Caco-2 (cell line): ENCODE measurements at places on chromosomes 7 and 10. TPM values are rescaled to one million over a fixed set of nuclear protein-coding genes. Genes with fewer than 3 reads are reported as not detected.

- DNase-seq, result no peak
Observed at GRCh38 chr7:53638517-53638916, 603.1 kb downstream of the POM121L12 start.

- DNase-seq, result no peak
Observed at GRCh38 chr10:20622531-20623211, 274.4 kb downstream of the NEBL start.

GRCh38 chr7:138980563-138981291 lies 462 bp downstream of the KIAA1549 start:
- no peak for DNase-seq

- DNase-seq, result peak; percentile 33
Observed at GRCh38 chr10:103854265-103854685, 1.1 kb downstream of the SH3PXD2A start.

GRCh38 chr7:4838626-4839334 lies 23.1 kb downstream of the PAPOLB start:
- no peak for DNase-seq

DNA sequence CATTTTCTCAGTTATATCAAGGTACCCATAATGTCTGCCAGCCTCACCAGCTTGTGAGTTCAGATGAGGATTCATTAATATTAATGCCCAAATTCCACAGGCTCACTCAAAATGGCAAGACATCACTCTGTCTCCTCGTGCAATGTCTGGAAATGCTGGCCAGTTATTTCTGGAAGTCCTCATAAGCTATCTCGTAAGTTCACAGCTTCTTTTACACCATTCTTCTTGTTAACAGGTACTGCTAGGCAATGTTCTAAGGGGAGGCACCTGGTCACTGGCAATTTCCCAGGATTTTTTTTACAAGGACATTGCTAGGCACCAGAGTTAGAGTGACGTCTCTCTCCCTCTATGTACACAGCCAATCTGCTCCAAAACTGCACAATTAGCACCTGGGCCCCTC lies 80.2 kb upstream of the SEMA3C start:
- DNase-seq, result no peak

- DNase-seq, result peak; percentile 74
Observed at GRCh38 chr10:126904818-126905701, at the start of gene DOCK1. DOCK1 (plus strand) TSS chr10:126905428; CDS start chr10:126905518, 90 bp downstream.

DNA sequence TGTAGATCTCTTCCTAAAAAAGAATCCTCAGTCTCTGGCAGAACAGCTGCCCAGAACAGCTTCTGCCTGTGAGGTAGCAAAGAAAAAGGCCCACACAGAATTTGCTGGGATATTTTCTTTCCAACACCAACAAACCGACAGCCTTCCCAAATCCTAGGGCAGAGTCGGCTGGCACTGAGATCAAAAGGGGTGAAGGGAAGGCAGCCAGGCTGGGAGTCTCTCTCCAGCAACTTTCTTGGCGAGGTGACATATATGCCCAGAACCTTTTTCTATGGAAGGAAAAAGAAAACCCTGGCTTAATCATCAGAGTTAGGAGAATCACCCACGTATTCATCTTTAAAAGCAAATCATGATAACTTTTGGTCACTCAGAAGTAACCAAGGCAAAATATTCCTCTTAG lies 279.6 kb downstream of the DNAJB6 start:
- DNase-seq, result no peak

DNA sequence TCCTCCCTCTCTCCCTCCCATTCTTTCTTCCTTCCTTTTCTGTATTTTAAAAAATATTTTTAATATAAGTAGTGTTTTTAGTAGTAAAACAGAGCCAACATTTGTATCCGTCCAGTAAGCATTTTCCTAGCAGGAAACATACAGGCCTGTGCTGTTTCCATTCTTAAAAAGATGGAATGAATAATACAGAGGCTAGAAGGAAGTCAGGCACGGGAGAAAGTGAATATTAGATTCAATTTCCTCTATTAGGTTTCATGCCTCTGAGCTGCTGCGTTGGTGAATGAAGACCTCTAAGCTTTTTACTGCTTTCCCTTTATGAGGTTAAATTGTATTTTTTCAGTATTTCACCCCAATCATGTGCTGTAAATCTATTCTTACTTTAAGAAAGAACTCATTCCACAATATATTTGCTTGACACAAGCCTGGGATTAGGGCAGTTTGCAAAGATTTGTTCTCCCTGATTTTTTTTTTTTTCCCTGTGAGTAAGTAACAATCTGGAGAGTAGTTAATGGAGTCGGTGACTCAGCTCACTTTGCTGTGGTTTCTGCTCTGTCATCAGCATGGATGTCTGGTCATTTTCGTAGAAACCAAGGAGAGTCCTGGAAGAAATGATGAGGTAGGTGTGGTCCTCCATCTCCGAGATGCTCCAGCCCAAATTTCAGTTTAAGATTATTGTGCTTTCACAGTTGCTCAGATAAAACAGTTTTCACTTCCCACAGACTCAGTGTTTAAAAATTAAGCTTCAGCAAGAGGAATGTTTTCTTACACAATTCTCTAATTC lies 76.1 kb upstream of the PITRM1 start:
- DNase-seq, result no peak

DNA sequence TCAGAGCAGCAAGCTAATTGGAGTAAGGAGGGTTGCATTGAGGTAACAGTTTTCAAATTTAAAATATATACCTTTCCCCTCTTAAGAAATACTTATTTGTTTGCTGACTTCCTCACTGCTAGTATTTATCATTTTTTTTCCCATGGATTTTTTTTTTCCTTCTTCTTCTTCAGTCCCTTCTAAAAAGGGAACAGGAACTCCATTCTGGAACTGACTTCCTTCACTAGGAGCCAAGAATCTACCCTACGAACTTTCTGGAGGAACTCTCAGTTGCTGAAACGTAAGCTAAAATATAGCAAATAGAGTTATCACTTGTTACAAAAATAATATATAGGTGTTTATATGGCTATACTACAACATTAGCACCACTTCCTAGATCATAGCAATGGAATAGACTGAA lies 95.4 kb downstream of the HGF start:
- DNase-seq, result no peak

- DNase-seq, result no peak
Observed at GRCh38 chr10:124523901-124524300, 62.3 kb downstream of the LHPP start.

TBL2 gene
- total RNA-seq, result 74.8 and 76.8 TPM in 2 replicates

KDM7A gene
- 3.6 and 5.1 TPM in 2 replicates for total RNA-seq

GIMAP6 gene
- not detected in 2 replicates for total RNA-seq

TFEC gene
- 38.3 and 45.1 TPM in 2 replicates for total RNA-seq

ZNF398 gene
- 13.0 and 13.4 TPM in 2 replicates for total RNA-seq

GNGT1 gene
- total RNA-seq, result 0.54 and 0.97 TPM in 2 replicates

CREB5 gene
- 9.1 and 9.2 TPM in 2 replicates for total RNA-seq
